Hepatocyte (in vitro differentiated cells): ENCODE measurements at places on chromosomes 2 and 18. TPM values are rescaled to one million over a fixed set of nuclear protein-coding genes. Genes with fewer than 3 reads are reported as not detected.

DNA sequence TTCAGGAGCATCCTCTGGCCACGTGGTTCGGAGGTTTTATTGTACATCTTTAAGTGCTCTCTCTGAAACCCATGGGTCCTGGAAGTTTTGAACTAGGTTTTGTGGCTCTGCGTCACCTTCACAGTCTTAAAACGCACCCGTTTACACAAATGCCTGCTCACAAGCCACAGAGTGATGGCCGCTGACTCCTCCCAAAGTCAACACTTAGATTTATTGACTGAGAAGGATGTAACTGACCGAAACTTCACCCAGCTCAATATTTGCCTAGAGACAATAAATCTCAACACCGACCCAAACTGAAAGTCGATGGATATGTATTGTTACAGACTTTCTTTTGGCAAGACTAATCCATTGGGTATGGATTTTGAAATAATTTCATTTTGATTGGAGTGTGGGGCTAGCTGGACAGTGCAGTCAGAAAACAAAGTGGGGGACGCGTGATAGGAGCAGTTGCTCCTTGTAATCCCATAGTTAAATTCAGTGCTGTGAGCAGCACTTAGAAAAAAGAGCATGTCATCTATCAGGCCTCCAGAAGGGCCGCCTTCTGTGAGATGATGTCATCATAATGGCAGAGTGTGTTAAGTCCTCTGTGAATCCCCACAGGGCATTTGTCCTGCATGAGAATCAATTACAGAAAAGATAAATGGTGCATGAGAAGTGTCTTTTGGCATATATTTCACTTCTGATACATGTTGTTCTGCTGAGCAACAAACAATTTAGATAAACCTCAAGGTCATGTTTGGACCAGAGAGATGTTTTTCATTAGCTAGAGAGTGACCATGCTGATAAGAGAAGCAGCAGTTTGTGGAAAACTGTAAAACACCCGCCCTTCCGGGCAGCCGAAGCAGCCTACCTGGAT lies 183.7 kb downstream of the INO80D start:
- peak; percentile 75 for DNase-seq

DNA sequence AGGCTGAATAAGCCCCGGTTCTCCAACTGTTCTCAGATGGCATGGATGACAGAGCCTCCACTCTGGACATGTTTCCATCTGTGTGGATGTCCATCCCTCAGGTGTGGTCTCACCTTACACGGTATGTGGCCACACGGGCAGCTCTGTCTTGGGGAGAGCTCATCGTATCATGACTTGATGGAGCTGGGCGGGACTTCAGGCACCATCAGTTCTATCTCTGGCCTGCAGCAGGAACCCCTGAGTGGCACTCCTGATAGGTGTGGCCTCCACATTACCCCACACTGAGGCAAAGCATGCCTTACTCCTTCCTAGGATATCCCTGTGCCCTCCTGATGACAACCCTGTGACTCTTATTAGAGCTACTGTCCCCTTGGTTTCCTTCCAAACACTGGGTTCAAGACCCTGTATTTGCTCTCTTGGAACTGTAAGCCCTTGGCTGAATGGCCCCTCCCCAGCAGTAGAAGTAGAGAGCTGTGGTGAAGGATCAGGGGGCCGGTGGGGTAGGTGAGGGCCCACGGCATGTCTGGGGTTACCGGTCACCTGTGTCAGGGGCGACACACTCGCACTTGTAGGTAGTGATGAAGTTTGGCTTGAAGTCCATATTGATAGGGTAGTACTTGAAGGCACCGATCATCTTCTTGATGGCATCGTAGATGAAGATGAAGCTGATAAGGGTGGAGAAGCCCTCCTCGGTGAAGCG lies 48.2 kb downstream of the MTHFD2 start:
- no peak for DNase-seq

DNA sequence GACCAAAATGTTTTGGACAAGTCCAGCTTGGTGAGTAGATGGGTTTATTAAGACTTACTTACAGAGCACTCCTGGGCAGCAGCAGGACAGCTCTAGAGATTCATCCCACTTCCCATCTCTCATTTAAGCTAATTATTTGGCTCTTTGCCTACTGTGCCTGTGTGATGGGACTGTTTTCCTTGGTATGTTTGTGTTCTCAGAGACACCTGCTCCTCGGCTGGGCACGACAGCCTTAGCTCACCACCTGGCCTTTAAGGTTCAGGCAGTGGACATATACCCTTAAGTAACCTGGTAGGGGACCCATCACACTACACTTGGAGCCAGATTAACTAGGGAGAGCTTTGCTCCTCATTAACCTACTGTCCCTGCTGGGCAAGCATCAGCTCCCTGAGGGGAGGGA lies 41.7 kb upstream of the EFEMP1 start:
- no peak for DNase-seq

DNA sequence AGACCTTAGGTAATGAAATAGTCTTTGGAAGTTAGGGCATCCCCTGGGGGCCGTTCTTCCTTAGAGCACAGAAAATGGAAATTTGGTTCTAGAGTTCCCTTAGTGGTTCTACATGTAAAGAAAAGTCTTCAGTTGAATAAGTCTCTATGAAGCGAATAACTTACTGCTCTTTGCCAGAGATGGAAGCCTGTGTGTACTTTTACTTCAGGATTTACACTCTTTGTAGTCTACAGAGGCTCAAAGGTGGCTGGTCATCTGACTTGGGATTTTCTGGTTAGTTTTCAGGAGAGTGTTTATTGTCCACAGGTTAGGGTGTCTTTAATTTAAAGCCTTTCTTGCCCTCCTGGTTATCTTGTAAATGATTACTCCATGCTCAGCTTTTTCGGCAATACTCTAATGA lies 210.6 kb downstream of the ZNF521 start:
- no peak for DNase-seq

- no peak for DNase-seq
These were observed 1.5 kb downstream of the ADD2 start for GRCh38 chr2:70766357-70767078.

SOCS6 gene
- total RNA-seq: 28.0 and 35.3 TPM in 2 replicates

- DNase-seq: no peak
These were observed 243.0 kb downstream of the MYCN start for GRCh38 chr2:16183345-16183744.

DNA sequence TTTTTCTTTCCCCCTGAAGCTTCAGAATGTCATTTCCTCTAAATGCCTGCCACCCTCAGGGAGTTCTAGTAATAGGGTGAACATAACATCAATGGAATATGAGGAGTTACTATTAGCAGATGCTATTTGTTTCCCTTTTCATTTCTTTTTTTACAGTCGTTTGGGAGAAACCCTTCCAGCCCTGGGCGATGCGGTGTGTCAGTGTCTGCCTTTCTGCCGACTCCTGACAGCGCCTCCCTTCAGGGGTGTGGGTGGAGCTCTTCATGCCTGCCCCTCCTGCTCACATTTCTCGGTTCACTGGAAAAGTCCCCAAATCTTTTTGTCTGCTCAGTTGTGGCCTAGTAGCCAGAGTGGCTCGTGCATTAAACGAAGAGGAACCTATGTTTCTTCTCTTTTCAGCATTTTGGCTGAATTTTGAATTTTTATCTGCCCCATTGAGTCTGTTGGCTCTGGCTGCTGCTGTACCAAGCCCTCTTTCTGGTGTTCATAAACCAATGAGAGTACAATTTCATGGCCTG lies 72.3 kb downstream of the FMNL2 start:
- peak; percentile 70 for DNase-seq
